Suppressor macrophage (primary cell): ENCODE measurements at places on chromosomes 2 and 18.

DNA sequence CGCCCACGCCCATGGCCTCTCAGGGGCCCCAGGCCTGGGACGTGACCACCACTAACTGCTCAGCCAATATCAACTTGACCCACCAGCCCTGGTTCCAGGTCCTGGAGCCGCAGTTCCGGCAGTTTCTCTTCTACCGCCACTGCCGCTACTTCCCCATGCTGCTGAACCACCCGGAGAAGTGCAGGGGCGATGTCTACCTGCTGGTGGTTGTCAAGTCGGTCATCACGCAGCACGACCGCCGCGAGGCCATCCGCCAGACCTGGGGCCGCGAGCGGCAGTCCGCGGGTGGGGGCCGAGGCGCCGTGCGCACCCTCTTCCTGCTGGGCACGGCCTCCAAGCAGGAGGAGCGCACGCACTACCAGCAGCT lies 2.4 kb downstream of the B3GNT7 start:
- no peak for DNase-seq

- no peak for DNase-seq
Observed at GRCh38 chr2:190360965-190361364, 17.6 kb downstream of the INPP1 start.

DNA sequence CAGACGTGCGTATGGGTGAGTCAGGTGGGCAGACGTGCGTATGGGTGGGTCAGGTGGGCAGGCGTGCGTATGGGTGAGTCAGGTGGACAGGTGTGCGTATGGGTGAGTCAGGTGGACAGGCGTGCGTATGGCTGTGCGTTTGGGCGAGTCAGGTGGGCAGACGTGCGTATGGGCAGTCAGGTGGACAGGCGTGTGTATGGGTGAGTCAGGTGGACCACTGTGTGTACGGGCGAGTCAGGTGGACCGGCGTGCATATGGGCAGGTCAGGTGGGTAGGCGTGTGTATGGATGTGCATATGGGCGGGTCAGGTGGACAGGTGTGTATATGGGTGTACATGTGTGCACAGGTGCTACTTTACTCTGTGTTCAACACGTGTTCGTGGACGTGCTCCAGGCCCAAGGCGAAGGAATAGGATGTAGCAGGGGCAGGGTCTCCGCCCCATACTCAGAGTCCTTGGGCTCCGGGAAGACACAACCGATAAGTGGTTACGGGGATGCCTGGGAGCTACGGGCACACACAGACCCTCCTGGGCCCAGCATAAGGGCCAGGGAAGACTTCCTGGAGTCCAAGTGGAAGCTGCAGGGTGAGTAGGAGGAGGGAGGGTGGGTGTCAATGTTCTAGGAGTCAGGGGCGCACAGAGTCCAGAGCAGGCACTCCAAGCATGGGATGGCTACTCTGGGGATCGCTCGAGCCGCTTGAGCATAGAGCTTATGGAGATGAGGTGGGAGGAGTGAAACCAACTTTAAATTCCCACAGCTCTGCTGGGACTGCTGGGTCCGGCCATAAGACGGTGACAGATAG lies 27.1 kb upstream of the KLF11 start:
- DNase-seq: no peak

DNA sequence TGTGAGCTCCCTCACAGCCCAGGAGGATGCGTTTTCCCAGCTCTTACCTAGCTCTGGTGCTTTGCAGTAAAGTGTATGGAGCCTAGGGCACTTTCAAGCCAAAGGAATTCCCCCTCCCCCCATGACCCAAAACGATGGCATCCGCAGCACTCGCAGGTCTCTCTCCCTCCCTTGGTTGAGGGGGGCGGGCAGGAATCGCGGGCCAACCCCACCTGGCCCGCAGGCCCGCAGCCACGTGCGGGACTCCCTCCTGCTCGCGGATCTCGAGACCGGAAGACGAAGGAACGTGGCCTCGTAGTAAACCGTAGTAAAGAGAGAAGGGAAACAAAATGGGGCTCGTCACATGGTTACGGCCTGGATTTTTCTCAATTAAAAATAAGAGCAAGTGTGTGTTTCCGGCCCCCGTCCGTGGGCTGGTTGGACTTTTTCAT lies 8.5 kb downstream of the IRS1 start:
- DNase-seq: peak; percentile 72

GRCh38 chr18:73784853-73785252 lies 362.8 kb downstream of the FBXO15 start:
- DNase-seq: no peak

DNA sequence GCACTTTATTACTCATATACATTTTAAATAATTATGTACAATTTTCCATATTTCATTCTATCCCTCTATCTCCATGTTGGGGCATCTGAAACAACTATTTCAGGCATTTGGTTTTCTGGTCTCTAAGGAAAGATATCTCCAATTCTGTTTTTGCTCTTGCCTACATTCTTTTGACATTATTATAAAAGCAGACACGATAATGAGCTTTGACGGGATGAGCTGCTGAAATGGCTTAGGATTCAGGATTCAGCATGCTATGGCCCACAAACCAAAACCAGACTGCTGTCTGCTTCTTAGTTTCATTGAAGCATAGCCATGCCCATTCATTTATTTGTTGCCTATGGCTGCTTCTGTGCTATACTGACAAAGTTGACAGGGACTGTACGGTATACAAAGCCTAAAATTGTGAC lies 42.7 kb upstream of the GLS start:
- no peak for DNase-seq

DNA sequence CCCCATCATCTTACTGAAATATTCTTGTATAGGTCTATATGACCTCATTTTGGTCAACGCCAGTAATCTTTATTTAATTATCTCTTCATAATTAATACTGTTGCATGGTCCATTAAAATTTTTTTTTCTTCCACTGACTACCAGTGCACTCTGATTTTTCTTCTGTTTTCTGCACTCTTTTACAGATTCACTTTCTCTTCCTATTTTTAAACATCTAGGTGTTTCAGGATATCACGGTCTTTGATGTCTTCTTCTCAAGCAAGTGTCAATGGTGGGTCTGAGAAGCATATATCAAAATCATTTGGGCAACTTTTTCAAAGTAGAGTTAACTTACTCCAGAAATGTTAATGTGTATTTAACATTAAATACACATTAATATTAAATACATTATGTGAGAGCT lies 51.4 kb downstream of the CCDC141 start:
- no peak for DNase-seq

DNA sequence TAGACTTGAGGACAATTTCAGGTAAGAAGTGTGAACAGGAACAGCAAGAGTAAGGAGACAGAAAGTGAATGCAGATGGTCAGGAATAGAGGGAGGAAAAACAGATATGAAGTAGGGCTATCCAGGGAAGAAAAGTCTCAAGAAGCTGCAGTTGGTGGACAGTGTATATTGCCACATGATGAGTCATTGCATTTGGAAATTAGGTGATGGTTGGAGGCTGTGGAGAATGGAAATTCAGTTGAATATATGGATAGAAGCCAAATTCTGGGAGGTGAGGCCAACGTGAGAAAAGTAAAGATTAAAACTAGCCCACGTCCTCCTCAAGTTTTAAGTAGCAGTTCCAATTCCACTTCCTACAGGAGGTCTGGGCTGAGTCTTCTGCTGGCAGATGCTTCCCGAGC lies 158.4 kb downstream of the UBE2E3 start:
- DNase-seq: peak; percentile 11

DNA sequence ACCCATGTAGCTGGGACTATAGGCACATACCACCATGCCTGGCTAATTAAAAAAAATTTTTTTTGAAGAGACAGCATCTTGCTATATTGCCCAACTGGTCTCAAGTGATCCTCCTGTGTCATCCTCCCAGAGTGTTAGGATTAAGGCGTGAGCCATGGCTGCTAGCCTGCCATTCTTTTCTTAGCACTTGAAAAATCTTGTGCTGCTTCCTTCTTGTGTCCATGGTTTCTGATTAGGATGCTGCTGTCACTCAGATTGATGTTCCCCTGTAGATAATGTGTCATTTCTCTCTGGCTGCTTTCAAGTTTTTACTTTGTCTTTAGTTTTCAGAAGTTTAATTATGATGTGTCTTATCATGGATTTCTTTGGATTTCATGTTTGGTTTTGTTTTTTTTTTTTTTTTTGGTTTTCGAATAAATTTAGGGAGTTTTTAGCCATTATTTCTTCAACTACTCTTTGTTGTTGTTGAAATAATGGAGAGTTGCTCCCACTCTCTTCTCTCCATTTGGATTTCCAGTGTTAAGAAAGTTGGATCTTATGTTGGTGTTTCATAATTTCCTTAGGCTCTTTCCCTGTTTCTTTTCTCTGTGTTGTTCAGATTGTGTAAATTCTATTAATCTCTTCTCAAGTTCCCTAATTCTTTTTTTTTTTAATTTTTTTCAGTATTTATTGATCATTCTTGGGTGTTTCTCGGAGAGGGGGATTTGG lies 2.5 kb downstream of the ATP9B start:
- peak; percentile 93 for DNase-seq

- DNase-seq: no peak
Observed at GRCh38 chr2:64491426-64491825, 32.7 kb upstream of the AFTPH start.

DNA sequence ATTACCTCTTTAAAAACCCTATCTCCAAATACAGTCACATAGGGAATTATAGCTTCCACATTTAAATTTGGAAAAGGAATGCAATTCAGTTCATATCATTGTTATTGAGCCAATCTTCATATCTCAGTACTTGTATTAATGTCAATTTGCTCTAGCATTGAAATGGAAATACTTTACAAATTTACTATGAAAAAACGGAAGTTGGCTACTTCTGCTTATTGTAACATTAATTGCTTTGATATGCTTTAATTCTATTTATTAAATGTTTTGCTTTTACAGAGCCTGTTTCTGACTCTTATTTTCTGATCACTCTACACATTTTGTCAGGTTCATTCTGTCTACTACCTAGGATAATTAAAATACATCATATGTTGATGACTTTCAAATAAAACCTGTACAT lies 412.6 kb downstream of the KCNJ3 start:
- DNase-seq: no peak

- DNase-seq: no peak
Observed at GRCh38 chr18:44039216-44039615, 641.5 kb upstream of the SETBP1 start.

DNA sequence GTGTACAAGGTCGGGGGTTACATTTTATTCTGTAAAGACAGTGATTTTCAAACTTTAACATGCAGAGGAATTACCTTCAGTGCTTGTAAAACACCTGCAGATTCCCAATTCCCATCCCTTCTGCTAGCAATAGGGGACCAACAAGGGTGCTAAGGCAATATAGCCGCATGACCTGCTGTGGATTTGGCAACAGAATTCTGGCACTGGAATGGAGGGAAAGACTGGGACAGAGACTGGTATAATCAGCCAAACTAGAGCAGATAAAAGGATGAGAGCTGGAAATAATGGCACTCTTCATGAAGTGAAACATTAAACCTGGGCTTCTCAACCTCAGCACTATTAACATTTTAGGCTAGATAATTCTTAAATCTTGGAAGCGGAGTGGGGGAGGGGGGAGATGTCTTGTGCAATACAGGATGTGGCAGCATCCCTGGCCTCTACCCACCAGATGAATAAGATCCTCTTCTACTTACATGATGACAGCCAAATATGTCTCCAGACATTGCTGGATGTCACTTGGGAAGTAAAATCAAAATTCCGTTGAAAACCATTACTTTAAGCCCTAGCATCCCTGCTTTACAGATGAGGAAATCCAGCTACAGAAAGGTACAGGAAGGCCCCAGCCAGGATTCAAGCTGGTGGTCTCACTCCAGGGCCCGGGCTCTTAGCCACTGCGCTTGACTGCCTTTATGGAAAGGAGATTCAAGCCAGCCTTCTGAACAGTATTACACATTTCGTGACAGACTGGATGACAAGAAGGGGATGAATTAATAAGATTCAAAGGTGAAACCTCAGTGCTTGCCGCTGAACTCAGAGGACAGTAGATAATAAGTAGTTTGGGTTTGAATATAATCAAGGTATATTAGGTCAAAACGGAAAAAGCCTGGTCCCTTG lies 1.7 kb downstream of the EVA1A start:
- no peak for DNase-seq

GRCh38 chr2:134021830-134022524 lies 231.9 kb upstream of the MGAT5 start:
- peak; percentile 13 for DNase-seq

GRCh38 chr2:221554769-221555493 lies 17.2 kb downstream of the EPHA4 start:
- no peak for DNase-seq

- no peak for DNase-seq
Observed at GRCh38 chr2:103293742-103294077, 531.9 kb downstream of the TMEM182 start.

DNA sequence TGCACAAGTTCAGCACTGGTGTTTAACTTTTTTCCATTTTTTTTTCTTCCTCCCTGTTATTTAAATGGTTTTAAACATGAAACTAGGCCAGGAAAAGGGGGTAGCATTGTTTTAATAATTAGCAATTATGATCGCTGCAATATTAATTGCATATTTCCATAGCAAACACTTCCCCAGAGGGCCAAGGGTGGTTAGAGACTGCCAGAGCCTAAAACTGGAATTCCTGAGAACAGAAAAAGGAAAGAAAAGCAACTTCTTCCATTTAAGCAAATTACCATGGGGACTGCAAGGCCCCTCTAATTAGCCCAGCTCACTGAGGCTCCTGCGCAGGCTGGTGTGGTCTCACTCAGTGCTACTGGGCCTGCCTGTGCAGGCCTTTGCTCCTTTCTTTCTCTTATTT lies 201.5 kb downstream of the SMAD2 start:
- no peak for DNase-seq

DNA sequence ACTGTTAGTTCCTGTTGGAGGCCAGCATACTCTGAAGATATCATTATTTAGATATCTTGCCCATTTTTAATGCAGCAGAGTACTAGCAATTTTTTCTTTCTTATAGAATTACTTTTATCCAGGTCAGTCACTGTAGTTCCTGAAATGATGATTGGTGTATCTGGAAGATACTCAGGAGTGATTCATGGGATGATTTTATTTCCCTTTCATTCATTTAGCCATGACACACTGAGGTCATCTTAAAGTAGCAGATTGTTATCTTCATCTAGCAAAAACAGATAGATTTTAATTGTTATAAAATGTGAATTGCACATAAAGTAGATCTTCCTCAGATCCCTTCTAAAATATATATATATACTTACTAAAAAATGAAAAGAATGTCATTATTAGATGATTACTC lies 109.1 kb downstream of the PIK3C3 start:
- no peak for DNase-seq

DNA sequence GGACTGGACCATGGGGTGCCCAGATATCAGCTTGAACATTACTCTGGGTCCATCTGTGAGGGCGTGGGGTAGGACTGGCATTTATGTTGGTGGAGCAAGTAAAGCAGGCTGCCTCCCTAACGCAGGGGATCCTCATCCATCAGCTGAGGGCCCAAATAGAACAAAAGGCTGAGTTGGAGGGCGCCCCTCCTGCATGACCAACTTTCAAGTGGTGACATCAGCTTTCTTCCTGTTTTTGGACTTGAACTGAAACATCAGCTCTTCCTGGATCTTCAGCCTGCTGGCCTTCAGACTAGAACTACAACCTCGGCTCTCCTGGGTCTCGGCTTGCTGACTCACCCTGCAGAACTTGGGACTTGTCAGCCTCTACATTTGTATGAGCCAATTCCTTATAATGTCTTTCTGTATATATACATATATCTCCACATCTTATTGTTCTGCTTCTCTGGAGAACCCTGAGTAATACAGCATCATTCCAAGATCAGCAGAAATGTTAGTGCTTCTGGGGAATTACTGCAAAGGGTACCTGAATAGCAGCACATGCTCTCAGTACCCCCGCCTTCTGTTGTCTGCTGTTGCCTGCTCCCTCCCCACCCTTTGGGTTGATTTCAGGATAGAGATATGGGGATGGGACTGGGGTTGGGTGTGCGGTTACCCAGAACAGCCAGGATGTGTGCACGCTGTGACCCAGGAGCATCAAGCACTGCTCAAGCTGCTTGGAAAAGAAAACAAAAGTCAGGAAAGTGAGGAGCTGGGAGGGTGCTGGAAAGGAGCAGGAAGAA lies 20.0 kb downstream of the TMEM127 start:
- peak; percentile 89 for DNase-seq
